Midbrain (tissue), 1 donor: ENCODE measurements at places on chromosomes 12 and 14.
A peak's percentile ranks its signal among the peaks of the same experiment; 100 is the strongest.

DNA sequence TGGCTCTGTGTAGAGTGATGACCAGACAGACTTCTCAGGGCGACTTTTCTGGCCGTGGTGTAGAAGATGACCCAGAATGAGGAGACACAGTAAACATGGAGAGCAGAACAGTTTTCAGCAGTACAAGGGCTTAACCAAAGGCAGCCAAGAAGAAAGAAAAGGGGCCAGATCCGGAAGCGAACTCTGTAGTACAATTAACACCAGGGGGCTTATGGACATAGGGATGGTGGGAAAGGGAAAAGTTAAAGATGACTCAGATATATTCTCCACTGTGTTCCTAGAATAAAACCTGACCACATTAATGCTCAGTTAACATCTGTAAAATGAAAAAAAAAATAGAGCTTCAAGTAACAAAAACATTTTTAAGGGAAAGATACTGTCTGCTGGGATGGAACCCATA is 60.2 kb downstream of the LGR5 start:
- DNase-seq = no peak

GRCh38 chr14:93977171-93977570 is 801 bp upstream of the ASB2 start:
- DNase-seq = no peak

DNA sequence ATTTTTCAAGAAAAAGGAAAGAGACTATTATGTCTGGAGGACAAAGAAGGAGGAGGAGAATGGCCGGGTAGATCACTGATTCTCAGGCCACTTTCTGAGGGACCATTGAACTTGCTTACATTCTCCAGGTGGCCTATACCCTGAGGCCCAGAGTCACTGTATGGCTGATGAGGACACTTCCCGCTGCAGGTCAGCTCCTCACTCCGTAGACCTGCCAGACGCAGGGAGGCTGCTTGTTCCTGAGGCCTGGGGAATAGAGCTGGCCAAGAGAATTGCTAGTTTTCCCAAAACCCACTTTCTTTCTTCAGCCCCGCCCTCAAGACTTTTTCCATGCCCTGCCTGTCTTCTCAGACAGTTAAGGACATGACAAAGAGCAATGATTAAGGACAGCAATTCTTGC is 510.5 kb upstream of the TBX3 start:
- DNase-seq = no peak

- no peak for DNase-seq
These were observed 66.4 kb downstream of the PAWR start for GRCh38 chr12:79624378-79624777.

DNA sequence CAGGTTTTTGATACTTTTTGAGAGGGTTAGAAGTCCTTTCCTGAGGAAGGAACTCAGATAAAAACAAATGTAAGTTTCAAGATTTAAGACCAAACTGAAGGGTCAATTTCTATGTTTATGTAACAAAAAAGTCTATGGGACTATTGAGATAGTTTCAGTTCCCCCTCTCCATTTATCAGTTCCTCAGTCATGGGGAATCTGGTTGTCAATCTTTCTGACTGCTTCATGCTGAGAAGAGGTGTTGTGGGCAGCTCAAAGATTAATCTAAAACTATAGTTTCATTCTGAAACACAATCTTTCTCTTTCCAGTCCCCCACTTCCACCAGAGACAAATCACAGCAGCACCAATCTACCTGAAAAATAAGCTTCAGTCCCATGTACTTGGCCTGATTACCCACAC is 93.7 kb downstream of the KCNMB4 start:
- no peak for DNase-seq

DNA sequence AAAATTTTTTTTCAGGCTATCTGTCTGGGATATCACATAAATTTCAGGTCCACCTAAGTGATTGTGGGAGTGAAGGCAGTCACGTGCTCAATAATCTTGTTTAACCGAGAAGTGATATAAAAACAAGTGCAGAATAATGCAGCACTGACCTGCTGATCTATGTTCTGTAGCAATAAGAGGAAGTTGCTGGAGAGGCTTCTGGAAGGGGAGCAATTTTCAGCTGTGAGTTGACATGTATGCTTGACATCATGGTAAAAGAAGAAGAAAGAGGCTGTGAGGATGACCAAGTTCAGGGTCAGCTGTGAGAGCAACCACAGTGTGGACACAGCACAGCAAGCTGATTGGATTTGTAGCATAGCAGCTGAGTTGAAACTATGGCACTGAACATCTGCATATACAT is 172.0 kb upstream of the PELI2 start:
- no peak for DNase-seq

- no peak for DNase-seq
These were observed 16.4 kb downstream of the ACTN1 start for GRCh38 chr14:68962681-68963080.

DNA sequence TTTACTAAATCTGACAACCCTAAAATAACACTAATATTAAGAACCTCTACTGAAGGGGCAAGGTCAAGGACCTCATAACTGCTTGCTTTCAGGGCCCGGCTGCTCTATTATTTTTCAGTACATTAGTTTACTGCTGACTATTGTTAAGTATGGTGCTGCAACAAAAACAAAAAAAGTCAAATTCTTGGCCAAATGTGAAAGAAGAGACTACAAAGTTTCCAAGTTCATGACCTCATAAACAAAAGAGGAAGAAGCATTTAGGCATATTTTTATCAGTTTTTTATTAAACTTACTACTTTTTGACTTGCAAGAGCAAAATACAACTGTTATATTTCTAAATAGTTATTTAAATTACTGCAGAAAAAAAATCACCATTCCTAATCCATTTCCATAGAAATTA is 109.8 kb upstream of the GPHB5 start:
- DNase-seq = no peak

- DNase-seq = no peak
These were observed 65.8 kb upstream of the TMPO start for GRCh38 chr12:98449584-98449983.

DNA sequence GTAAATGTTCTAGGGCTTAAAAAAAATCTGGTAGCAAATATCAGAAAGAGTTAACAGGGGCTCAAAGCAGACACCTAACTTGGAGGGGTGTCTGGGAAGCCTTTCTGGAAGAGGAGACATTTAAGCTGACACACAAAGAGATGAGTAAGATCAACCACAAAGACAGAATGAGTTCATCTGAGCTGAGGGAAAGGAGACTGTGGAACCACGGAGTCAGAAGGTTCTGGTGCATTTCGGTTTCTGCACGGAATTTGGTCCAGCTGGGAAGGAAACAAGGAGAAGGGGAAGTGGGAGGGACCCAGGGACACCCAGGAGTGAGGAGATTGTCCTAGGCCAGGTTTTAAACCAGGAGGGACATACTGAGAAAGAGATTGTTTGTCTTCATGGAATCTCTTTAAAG is 161.1 kb downstream of the PHETA1 start:
- no peak for DNase-seq

- peak; percentile 48 for DNase-seq
These were observed 21.7 kb downstream of the TMBIM6 start for GRCh38 chr12:49763006-49763591.

DNA sequence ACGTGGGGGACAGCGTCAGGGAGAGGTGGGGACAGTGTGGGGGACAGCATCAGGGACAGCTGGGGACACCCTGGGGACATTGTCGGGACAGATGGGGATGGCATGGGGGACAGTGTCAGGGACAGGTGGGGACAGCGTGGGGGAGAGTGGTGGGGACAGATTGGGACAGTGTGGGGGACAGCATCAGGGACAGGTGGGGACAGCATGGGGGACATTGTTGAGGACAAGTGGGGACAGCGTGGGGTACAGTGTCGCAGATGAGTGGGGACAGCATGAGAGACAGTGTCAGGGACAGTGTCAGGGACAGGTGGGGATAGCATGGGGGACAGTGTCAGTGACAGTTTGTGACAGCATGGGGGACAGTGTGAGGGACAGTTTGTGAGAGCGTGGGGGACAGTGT is 240.9 kb downstream of the TMEM121 start:
- DNase-seq = no peak

DNA sequence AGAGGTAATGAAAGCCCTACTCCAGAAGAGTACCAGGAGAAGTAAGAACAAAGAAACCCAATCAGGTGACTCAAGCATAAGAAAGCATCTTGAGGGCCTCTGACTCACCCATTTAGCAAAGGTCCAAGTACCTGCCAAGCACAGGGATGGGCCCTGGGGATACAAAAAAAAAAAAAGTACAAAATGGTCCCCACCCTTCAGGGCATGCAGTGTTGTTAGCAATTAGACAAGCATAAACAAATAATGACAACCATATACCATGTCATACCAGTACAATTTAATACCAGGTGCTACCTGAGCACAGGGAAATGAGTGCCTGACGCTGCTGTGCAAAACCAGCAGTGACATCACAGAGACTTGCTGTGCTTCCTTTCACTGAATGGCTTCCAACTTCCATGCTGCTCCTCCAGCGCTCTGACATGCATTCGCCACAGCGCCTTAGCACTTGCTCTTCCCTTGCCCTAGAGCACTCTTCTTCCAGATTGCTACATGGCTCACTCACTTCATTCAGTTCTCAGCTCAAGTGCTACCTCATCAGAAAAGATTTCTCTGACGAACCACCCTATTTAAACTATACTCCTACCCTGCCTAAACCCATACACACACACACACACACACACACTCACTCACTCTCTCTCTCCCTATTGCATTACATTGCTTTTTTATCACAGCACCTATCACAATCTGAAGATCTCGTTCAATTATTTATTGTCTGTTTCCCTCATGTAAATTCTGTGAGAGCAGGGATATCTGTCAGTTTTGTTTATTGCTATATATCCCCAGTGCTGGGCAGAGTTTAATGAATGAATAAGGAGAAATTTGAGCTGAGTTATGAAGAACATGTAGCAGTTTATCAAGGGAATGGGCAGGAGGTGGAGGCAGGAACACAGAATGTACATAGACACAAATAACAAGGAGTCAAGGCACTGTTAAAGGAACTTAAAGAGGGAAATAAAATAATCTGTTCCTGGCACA is 12.9 kb upstream of the EPS8 start:
- no peak for DNase-seq

DNA sequence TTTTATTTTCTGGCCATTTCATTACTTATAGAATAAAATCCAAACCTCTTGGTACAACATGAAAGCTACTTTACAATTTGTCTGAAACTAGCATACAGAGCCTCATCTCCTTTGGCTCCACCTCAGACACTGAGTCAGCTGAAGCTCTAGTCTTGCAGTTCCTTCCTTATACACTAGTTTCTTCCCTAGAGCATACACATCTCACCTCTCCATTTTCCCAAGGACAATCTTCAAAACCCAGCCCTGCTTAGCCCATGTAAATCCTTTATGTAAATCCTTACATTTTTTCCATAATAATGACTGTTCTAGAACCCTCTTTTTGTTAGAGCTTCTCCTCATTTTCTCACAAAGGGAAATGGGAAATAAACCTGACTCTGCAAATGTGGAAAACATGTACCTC is 463.4 kb downstream of the SLC16A7 start:
- DNase-seq = no peak

GRCh38 chr12:18389820-18390219 is 128.5 kb downstream of the PIK3C2G start:
- no peak for DNase-seq

- no peak for DNase-seq
These were observed 103.1 kb upstream of the PPM1H start for GRCh38 chr12:63037746-63038712.
